ENCODE measurements at places on chromosomes 2 and 18.

GRCh38 chr2:217626926-217627325 lies 375.9 kb downstream of the TNS1 start:
- DNase-seq = no peak

DNA sequence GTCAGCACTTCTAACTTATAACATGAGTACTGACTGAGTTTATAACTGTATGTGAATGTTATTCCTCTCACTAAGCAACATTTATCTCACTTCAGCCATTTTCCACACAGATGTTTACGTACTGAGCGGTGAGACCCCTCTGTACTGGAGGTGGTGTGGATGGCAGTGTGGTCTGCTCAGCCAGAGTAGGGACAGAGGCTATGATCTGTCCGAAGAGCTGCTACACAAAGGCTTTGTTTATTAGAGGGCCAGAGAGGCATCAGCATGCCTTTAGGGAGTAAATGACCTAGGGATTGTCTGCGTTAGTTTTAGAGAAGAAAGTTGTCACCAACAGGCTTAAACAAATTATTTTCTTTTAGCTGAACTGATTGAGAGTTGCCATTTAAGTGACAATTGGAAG lies 23.2 kb upstream of the TACR1 start:
- DNase-seq = no peak

GRCh38 chr2:72004201-72004915 lies 143.3 kb downstream of the CYP26B1 start:
- DNase-seq = no peak

DNA sequence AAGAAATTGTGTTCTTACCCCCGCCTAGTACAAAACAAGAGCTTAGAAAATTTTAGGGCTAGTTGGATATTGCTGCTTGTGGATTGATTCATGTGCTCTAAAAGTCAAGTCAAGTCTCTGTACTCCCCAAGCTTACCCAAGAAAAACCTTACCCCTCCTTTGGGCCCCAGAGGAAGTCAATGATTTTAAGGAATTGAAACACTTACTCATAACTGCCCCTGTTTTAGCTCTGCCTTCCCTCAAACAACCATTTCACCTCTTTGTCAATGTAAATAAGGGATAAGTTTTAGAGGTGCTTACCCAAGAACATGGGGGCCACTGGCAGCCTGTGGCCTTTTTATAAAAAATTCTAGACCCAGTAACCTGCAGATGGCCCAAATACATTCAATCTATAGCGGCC lies 136.6 kb upstream of the RMP24 start:
- DNase-seq = no peak

- no peak for DNase-seq
Observed at GRCh38 chr2:121284463-121285449, at the start of gene TFCP2L1. Gene TFCP2L1 (minus strand): TSS chr2:121285202. CDS start chr2:121285109, 93 bp downstream.

DNA sequence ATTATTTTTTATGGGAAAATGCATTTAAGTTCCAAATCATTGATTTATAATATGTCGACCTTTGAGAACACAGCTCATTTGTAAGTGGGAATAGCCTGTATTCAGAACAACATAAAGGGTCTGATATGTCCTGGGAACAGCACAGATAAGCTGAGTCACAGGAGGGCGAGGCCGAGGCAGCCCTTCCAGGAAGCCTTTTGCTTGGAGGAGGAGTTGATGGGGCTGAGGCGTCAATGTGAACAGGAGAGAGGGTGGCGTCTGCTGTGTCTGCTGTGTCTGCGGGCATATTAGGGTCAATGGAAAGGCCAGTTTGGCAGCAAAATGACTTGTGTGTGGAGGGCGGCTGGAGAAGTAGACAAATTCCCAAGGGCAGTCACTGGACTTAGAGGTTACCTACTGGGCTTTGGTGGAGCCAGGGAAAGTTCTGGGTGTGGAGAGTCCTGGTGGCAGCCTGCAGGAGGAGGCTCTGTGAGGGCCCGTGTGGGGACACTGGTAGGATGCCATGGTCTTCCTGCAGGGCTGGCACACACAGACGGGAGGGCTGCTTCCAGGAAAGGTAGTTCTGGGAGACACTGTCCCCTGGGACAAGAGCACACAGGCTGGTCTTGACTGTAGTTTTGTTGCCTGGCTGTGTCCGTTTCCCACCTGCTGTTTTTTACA lies 128.1 kb downstream of the GLI2 start:
- DNase-seq = peak; percentile 88

DNA sequence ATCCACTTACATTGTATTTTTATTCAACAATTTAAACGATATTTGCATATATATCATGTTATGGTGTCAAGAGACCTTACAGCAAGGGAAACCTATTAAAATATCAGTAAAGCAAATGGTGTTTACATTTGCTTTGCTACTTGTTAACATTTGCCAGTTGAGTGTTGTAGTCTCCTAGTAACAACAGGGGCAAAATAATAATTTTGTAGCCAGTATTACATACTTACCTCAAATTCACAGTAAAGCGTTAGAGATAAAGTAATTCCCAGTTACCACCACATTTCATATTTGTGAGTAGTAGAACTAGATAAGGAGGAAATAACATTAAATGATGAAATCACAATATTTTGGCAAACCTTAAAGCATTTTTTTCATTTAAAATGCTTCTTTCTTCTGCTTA lies 71.3 kb downstream of the FASTKD2 start:
- DNase-seq = no peak

DNA sequence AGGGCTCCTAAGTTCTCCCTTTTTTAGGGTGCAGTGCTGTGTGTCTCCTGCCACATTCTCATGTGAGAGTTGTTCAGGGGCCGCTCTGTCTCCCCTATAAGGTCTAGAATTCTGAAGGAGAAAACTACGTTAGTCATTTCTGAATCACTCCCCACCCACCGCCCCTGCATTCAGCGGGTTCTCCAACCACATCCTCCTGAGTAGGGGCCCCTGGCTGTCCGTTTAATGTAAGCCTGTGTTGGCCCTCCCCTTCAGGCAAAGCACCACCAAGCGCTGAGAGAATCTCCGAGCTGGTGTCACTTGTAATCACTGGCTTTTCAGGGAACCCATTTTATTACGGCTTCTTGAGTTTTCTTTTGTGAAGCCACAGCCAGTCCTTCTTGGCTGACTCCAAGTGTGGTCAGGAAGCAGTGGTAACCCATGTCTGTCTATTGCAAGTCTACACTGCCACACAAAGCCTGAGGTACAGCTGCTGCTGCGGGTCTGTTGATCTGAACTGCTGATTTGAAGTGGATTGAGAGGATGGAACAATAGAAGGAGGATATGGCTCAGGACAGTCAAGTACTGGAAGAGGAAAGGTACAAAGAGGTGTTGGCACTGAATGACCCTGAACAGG lies 16.9 kb downstream of the LCT start:
- DNase-seq = no peak

DNA sequence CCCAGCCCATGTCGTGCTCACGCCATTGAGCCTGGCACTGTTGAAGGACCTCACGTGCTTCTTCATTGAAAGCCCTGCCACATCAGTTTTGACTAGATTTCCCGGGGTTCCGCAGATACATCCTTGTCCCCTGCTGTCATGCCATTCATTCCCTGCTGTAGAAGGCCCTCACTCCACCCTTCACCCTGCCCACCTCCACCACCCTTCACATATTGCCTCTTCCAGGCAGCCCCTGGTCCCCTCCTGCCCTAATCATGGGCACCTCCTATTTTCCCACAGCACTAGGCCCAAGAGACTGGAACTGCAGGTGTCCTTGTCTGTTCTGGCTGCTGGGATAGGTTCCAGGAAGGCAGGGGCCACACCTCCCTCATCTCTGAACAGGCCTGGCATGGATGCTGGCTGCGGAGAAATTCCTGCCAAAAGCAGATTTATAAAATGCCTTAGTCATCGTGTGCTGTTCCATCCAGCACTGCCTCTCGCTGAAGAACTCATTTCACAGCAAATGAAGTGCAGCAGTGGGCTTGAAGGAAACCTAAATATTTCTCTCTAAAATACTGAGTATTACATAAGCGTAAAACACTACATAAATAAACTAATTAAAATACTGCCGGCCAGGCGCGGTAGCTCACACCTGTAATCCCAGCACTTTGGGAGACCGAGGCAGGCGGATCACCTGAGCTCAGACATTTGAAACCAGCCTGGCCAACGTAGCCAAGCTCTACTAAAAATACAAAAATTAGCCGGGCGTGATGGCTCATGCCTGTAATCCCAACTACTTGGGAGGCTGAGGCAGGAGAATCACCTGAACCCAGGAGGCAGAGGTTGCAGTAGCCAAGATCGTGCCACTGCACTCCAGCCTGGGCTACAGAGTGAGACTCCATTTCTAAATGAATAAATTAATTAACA lies 38.4 kb downstream of the EIF4E2 start:
- peak; percentile 64 for DNase-seq

GRCh38 chr2:156322686-156323231 lies 9.8 kb downstream of the NR4A2 start:
- no peak for DNase-seq

DNA sequence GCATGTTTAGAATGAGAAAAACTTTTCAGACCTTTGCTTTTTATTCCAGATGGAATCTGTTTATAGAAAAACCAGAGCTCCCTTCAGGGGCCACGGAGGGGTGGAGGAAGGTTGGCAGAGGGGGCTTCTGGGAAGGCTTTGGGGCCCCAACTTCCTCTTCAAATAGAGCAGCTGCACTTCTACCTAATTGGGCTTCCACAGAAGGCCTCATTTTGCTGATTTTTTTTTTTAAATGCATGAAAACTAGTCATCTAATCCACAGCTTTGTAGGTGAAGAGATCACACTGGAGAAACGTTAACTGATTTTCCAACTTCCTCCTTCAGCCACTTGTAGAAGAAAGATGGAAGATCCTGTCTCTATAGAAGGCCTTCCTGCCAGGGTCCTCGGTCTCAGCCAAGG lies 181.8 kb downstream of the BCL11A start:
- DNase-seq = no peak

DNA sequence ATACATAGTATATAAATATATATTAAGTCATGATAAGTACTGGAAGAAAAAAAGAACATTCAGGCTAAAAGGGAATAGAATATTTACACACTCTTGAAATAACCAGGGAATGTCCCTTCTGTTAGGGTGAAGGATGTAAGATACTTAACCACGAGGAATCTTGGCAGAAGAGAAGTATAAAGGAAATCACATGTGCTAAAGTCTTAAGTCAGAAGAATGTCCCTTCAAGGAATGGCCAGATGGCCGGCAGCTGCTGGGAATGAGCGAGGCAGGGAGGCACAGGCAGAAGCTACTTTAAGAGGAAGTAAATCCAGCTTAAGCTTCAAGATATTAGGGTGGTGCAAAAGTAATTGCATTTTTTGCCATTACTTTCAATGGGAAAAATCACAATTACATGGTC lies 5.5 kb downstream of the CCDC102B start:
- DNase-seq = peak; percentile 92

Measured in cardiac fibroblast (primary cell).